ENCODE measurements at places on chromosomes 1 and 21.
A peak's percentile ranks its signal among the peaks of the same experiment; 100 is the strongest.

- DNase-seq, result no peak
Observed at GRCh38 chr1:208520438-208521099, 276.4 kb upstream of the PLXNA2 start.

DNA sequence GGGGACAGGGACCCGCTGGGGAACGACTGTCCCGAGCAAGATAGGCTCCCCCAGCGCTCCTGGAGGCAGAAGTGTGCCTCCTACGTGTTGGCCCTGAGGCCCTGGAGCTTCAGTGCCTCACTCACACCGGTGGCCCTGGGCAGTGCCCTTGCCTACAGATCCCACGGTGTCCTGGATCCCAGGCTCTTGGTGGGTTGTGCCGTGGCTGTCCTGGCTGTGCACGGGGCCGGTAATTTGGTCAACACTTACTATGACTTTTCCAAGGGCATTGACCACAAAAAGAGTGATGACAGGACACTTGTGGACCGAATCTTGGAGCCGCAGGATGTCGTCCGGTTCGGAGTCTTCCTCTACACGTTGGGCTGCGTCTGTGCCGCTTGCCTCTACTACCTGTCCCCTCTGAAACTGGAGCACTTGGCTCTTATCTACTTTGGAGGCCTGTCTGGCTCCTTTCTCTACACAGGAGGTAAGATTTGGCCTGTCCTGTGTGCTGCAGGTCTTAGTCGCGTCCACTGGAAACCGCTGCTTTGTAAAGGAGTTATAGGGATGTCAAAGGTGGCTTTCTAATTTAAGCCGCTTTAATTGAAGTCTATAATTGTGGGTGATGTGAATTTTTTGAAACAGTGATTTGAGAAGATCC lies 717 bp downstream of the UBIAD1 start:
- no peak for DNase-seq

- DNase-seq, result no peak
Observed at GRCh38 chr1:101302831-101303511, 66.2 kb downstream of the S1PR1 start.

DNA sequence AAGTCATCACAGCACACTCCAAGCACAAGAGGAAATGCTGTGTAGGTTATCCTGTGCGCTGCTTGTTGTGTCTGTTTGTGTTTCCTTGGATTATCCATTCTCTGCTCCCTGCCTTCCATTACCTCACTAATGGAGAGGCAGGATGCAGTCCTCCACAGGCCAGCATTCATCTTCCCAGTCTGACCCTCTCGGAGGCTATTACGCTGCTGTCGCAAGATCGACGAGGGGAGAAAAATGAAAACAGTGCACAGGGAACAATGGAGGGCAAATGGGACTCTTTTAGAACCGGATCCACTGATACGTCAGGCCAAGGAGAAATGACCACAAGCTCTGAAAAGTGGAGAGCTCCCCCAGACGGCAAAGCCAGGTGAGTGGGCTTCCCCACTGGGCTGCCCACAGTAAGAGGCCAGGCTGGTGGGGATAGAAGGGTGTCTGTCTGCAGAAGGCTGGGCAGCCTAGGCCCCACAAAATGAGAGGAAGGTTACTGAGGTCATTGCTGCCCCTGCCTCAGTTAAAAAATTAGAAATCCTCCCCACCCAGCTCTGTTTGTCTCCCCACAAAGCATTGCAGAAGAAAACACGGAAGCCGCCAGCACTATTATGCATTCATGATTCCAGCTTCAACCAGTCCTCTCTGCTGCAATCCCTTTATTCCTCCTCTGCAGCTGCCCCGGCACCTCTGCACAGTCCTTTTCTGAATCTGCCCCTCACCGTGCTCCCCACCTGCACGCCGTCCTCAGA lies 21.7 kb downstream of the LRRN2 start:
- no peak for DNase-seq

GRCh38 chr1:175814885-175815284 lies 71.5 kb upstream of the TNR start:
- DNase-seq, result no peak

- DNase-seq, result no peak
Observed at GRCh38 chr1:52469108-52469507, 64.7 kb downstream of the PRPF38A start.

GRCh38 chr21:45801989-45802388 lies 158.5 kb downstream of the PCBP3 start:
- no peak for DNase-seq

- DNase-seq, result no peak
Observed at GRCh38 chr1:114075546-114076242, 78.0 kb downstream of the SYT6 start.

DNA sequence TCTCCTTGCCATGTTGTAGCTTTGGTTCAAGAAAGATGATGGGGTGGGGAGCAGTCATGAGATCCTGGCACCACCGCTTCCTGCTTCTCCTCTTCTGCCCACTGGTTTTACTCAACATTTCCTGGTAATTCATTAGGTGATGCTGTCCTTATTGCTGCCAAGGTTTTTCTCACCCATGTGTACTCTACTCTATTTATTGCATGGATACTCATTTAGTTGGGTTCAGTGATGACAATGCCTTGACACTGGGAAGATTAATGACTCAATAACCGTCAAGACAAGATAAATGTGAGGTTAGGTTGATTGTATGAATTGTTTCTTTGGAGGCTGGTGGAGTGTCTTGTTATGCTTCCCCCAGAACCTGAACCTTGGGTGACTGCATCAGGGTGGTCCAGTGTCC lies 484.2 kb downstream of the SIPA1L2 start:
- DNase-seq, result no peak

DNA sequence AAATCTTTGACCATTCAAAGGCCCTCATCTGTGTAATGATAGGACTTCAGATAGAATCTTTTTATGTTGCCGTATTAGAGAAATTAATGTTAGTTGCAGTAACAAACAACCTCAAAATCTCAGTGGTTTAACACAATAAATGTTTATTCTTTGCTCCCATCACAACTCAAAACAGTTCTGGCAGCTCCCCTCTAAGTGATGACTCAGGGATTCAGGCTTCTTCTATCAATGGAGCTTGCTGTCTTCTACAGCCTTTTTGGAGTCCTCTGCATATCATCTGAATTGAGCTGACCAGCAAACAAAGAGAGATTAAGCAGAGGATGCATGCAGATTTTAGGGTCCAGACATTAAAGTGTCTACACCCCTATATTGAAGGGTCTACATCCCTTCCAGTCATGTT lies 59.1 kb upstream of the RAB3GAP2 start:
- DNase-seq, result no peak

DNA sequence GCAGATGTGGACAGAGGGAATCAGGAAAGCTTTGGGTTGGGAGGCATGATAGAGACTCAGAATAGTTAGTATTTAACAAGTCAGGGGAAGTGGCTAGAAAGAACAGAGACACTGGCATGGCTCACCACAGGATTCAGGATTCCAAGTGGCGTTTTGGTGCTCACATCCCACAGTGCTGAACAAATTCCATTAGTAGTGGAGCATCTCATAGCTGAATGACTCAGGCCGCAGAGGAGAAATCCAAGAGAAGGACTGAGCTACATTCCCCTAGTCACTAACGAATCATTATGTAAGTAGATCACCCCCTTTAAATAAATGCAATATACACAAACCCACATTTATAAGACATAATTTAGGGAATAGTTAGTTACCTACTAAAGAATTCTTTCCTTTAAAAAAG lies 5.0 kb upstream of the KCNJ9 start:
- no peak for DNase-seq

- no peak for DNase-seq
Observed at GRCh38 chr1:161390559-161390858, 22.8 kb upstream of the CFAP126 start.

GRCh38 chr1:203098445-203098844 lies 12.6 kb upstream of the MYOG start:
- DNase-seq, result no peak

DNA sequence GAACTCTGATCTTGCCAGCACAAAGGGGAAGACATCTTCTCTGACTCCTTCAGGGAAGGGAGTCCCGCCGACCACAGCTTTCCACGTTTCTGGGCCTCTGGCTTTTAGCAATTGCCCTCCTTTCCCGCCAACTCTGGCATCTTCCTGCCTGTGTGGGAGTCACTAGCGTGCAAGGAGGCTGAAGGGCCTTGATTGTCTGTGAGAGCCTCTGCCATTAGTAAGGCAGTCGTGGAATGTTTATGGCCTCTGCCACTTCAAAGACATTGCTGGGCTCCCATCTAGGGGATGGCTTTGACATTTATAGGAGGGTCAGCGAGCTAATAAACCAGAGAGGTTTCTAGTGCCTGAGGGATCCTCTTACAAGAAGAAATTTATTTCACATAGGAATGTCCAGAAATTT lies 14.3 kb upstream of the PROK1 start:
- DNase-seq, result no peak

DNA sequence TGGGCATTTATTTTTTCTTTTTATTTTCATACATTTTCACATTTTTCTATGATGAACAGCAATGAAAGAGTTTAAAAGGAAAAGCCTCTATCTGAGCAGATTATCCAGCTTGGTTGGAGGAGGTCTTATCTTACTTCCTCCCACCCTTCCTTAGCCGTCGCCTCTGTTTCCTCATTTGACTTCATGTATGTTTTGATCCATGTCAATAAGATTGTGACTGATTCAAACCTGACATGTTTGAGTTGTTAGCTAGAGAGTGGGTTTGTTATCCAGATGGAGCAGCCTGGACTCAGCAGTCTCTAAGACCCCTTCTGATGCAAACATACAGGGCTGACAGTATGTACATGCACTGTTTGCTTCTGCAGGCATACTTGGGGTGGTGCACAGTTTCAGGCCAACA lies 31.2 kb downstream of the MACO1 start:
- DNase-seq, result no peak

DNA sequence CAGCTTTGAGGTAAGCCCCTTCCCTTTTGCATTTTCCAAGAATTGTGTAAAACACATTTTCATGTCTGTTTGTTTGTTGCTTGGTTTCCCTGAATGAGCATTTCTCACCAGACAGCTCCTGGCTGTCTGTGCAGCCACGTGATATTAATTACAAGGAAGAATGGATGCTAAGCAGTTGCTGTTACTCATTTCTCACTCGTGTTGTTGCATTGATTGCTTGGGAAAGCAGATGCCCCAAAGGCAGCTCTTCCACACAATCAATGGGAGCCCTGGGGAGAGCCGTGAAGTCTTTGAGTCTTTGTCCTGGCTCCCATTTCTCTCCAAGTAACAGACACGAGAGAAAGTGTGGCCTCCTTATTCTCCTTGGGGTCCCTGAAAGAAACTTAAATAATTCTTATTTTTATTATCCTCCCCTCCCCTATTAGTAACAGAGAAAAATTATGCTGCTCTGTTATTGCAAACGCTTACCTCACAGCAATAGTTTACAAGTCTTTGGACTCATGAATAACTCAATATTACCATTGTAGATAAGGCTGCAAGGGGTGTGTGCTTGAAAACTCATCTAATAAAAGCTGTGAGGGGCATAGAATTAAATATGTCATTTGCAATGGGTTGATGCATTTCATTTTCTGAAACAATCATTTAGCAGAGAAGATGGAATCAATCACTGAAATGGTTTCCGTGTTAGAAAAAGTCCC lies 127.7 kb upstream of the CAMK1G start:
- DNase-seq, result no peak

GRCh38 chr1:51519048-51519864 lies at the start of gene EPS15:
EPS15 (minus strand) TSS chr1:51519266; CDS start chr1:51519231, 35 bp downstream.
- DNase-seq, result peak; percentile 89

- no peak for DNase-seq
Observed at GRCh38 chr1:19563324-19564097, 78.2 kb upstream of the CAPZB start.

DNA sequence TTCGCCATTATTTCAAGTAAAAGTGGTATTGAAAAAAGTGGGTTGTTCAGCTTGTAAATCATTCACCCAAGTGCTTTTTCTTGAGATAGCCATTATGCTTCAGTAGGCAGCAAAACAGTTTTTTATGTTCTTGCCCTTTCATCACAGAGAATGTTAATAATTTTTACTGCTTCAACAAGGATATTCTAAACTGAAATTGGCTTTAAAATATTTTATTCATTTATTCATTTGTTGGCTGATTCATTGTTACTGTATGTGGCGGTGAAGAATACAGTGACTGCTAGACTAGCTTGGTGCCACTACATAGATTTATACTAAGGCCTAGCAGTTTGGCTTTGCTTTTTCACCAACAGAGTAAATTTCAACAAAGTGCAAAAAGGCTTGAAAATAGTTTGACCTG lies 121.5 kb downstream of the OLFML2B start:
- no peak for DNase-seq

- DNase-seq, result no peak
Observed at GRCh38 chr1:159141584-159142390, 29.6 kb upstream of the CADM3 start.

DNA sequence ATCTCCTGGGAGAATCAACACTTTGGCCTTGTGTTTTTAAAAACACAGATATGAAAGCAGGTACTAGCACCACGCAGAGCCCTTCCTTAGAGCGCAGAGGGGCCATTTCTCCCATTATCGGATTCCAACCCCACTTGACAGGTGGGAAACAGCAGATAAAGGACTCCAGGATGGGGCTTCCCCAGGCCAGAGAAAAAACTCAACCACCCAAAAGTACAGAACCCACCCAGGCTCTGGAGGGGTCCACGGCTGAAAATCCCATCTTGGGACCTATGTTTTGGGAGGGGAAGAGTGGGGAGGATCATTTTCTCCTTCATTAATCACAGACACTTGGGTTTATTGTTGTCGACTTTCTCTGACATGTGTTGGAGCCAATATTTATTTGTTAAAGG lies 27.1 kb upstream of the COL18A1 start:
- no peak for DNase-seq

- no peak for DNase-seq
Observed at GRCh38 chr1:207284209-207284897, 37.1 kb upstream of the CD55 start.

DNA sequence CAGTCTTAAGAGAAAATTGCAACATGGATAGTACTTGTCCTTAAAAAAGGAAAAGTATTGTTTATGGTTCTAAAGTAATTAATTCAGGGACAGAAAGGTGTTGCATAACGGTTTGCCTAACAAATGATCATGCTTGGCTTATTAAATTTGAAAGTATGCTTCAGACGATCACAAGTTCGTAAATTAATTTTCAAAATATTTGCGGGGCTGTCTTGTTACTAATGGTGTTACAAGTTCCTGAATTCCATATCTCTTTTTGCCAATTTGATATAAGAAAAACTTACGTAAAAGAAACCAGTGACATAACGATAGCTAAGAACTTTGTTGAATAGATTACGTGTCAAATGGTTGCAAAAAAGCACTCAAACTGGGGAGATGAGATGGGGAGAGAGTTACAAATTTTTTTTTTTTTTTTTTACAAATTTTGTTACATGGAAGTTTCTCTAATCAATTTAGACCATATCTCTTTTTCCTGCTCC lies 1.3 kb downstream of the AGO3 start:
- no peak for DNase-seq

- DNase-seq, result no peak
Observed at GRCh38 chr1:89191314-89191713, 7.4 kb downstream of the GBP4 start.

GRCh38 chr1:51341876-51342496 lies 11.6 kb upstream of the TTC39A start:
- no peak for DNase-seq

GRCh38 chr1:214386747-214387146 lies 105.8 kb downstream of the SMYD2 start:
- peak; percentile 26 for DNase-seq

Measured in activated CD4-positive, alpha-beta memory T cell treated with anti-CD3 and anti-CD28 coated beads, Interleukin-2, amount 10 ng/mL, durations not matched to agents 7 days and 5 days (primary cell).